ENCODE measurements at places on chromosomes 5 and 9.

- DNase-seq: no peak
Measured at GRCh38 chr5:83102364-83102980, 25.1 kb downstream of the XRCC4 start.

- no peak for DNase-seq
Measured at GRCh38 chr5:124697501-124697900, 48.9 kb downstream of the ZNF608 start.

DNA sequence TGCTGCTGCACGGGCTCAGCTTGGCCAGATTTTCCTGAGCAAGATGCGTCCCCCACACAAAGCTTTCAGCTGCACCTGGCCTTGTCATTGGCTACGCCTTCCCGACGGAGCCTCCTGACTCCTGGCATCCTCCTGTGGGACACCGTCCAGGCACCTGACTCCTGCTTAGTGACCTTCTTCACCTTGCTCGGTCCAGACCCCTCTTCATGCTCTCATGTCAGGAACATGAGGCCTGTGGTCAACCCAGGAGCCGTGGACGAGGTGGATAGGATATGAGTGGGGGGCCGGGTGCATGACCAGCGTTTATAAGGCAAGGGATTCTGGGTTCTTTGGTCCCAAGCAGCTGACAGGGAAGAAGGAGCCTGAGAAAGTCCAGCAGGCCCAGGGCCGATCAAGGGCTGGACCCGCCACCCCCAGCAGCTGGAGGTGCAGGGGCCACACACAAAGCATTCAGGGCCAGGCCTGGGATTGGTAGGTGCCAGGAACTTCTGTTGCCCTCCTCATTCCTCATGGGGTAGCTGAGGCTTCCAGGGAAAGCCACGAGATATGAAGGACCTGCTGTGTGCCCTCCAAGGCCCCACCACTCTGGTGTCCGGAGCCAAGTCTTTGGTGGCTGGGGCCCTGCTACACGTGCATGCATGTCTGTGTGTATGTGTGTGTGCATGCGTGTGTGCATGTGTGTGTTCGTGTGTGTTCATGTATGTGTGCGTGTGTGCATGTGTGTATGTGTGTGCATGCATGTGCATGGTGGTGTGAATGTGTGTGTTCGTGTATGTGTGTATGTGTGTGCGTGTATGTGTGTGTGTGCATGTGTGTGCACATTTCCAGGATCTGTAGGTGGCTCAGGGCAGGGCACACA lies 34.9 kb downstream of the SLC6A3 start:
- DNase-seq: no peak

- no peak for DNase-seq
Measured at GRCh38 chr5:164002214-164002613, 496.8 kb downstream of the MAT2B start.

DNA sequence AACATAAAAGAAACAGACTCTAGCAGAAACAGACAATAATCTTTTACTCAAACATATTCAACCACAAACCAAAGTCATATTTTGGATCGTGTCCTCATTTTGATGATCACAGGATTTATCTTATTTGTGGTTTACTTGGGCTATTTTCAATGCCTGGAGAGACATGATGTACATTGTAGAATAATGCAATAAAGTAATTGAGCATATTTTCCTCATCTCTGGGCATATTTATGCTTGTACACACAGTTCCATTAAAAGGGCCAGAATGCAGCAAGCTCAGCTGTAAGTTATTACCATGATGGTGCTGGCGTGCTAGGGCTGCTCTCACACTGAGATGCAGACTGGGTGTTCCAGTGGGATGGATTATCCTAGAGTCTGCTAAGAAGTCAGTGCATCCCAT lies 456.7 kb downstream of the TLE4 start:
- no peak for DNase-seq

DNA sequence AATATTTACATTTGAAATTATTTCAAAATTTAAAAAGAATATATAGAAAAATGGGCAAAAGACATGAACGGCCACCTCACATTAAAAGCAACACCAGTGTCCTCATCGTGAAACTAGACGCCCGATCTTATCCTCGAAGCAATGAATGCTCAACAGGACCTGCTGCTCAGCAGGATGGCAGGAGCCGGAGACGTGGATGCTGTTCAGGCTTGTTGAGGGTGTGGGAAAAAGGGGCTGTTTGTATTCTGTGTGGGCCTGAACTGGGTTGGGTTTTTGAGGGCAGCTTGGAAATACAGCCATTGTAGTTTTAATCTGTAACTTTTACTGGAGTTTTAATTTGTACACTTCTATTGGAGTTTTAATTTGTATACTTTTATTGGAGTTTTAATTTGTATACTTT lies 20.3 kb downstream of the EXOC3 start:
- DNase-seq: no peak

DNA sequence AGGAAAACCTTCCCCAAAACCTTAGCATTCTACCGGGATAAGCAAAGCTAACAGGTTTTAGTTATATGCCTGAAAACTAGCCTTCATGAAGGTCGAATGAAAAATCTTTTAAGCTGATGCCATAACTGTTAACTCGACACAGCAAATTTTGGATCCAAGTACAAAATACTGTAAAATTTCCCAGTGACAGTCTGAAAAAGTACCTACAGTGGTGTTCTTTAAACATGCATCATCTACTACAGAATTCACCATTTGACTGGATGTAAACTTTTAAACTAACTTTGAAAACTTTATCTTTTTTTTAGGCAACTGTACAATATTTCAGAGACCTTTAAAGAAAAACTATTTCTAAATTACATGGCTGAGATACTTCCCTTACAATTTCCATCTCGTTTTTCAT lies 791 bp downstream of the RAPGEF6 start:
- DNase-seq: no peak

- no peak for DNase-seq
Measured at GRCh38 chr5:10254686-10255085, 4.6 kb downstream of the CCT5 start.

DNA sequence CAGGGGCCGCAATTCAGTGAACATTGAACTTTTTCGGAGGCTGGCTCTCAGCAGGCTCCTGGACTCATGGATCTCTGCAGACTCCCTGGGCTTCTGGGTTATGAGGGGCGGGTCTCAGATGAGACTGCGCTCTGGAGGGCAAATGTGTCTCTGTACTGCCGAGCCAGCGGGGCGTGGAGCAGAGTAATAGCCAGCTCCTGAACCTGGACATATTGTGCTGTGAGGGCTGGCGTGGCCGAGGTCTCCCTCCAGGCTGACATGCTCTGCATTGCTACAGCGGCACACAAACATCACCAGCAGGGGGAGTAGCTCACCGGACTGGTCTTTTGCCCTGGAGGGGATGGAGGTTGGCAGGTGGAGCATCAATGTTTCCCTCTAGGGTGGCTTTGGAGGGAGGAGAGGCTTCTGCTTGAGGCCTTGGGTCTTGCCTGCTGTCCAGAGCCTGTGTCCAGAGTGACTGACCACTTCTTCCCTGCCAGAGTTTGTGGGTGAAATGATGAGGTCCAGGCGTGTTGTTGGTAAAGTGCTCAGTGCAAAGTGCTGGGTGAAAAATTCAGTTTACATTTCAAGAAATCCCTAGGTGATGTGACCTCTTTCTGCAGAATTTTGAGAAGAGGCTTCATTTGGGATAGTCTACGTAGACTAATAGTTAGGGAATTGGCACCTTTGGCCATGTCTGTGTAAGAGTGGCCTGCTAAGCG lies 10.9 kb upstream of the GADD45G start:
- DNase-seq: peak; percentile 82

GRCh38 chr9:124215956-124216355 lies 41.8 kb upstream of the NEK6 start:
- DNase-seq: no peak

DNA sequence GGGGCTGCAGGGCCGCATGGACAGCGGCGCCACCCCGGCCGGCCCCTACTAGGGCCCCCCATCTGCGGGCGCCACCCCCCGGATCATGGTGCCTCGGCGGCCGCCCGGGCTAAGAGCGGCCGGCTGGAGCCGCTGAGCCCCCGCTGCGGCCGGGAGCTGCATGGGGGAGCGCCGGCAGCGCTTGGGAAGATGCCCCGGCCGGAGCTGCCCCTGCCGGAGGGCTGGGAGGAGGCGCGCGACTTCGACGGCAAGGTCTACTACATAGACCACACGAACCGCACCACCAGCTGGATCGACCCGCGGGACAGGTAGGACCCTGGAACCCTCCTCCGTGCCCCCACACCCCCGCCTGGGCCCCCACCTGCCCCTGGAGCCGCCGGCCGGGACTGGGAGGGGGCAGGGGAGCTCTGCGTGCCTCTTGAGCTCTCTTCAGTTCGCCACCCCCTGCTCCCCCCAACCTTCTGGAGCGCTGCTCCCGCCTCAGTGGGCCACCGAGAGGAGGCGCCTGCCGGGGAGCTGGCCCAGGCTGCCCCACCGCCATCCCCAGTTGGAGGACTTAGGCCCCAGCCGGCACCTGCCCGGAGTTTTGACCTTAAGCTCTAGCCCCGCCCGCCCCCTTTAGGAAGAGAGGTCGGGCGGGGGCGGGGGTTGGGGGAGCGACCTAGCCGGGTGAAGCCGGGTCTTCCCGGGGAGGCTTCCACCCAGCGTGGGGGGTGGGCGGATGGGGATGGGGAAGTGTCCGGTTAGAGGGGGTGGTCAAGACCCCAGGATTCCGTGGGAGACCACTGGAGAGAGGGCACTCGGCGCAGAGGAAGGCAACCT lies 730 bp downstream of the WWC1 start:
- no peak for DNase-seq

DNA sequence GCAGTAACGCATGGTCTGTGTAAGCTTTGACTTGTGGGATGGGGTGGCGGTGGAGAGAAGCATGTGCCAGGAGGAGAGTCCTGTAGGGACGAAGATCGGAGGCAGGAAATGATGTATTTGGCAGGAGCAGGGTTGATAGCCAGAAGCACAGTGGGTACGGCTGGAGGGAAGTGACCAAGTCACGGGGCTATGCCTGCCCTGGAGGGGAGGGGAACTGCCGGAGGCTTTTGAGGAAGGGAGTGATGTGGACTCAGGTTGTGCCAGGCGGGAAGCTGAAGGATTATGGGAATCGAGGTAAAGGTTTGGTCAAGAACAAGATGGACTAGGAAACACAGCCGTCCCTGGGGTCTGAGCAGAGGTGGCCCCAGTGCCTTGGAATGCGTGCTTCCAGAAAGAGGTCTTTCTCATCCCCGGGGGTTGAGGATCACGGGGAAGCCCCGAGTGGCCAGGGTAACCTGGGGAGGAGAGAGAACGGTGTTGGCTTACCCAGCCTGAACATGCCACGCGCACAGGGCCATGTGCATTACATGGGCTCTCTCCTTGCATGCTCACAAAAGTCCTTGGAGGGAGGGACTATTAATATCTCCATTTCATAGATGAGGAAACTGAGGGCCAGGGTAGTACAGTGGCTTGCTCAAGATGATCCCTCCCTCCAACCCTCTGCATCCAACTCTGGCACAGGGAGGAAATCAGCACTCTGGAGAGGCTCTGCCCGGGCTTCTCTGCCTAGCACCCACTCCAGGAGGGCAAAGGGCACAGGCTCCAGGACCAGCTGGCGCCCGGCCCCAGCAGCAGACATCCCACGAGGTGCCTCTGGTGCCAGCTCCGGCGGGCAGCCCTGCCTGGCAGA lies 253.8 kb downstream of the PBX3 start:
- no peak for DNase-seq
